ENCODE measurements at places on chromosomes 2 and 18. TPM values are rescaled to one million over a fixed set of nuclear protein-coding genes. Genes with fewer than 3 reads are reported as not detected.

The ALS2 gene
- 12.6 TPM for total RNA-seq

The NFATC1 gene
- 7.6 TPM for total RNA-seq

The FAM110C gene
- total RNA-seq, result 0.16 TPM

The FAP gene
- 15.5 TPM for total RNA-seq

The MYO5B gene
- 2.3 TPM for total RNA-seq

The AP1S3 gene
- total RNA-seq, result 5.5 TPM

The SERPINB8 gene
- total RNA-seq, result 1.4 TPM

The AGXT gene
- not detected for total RNA-seq

The RAPH1 gene
- 22.1 TPM for total RNA-seq

The NCL gene
- total RNA-seq, result 92.0 TPM

The ANTXR1 gene
- 98.2 TPM for total RNA-seq

The ACADL gene
- total RNA-seq, result not detected

The PTPN18 gene
- 14.1 TPM for total RNA-seq

The IL1R1 gene
- total RNA-seq, result 30.5 TPM

The MROH2A gene
- total RNA-seq, result not detected

The ACYP2 gene
- 7.6 TPM for total RNA-seq

The FSHR gene
- total RNA-seq, result not detected

The GNLY gene
- total RNA-seq, result 0.24 TPM

The SUCLG1 gene
- 62.1 TPM for total RNA-seq

The CHRND gene
- not detected for total RNA-seq

The AKAIN1 gene
- total RNA-seq, result not detected

The NDC80 gene
- 6.0 TPM for total RNA-seq

The GPR35 gene
- total RNA-seq, result not detected

The PTPRN gene
- total RNA-seq, result 22.6 TPM

The WDR54 gene
- total RNA-seq, result 88.8 TPM

The SCN7A gene
- total RNA-seq, result 3.5 TPM

The DSC1 gene
- not detected for total RNA-seq

The PJVK gene
- total RNA-seq, result 2.9 TPM

The MATN3 gene
- 3.8 TPM for total RNA-seq

The MAPK4 gene
- total RNA-seq, result 0.16 TPM

The ZAP70 gene
- not detected for total RNA-seq

The FAM228A gene
- total RNA-seq, result 0.08 TPM
